A549 treated with ZK216348 at 1 μM for 4 hours (cell line): ENCODE measurements at places on chromosomes 12 and 14. TPM values are rescaled to one million over a fixed set of nuclear protein-coding genes. Genes with fewer than 3 reads are reported as not detected.

The DPPA3 gene
- not detected in 5 replicates for total RNA-seq

The ANKS1B gene
- 0.38 to 1.4 TPM (median 0.45 TPM) in 5 replicates for total RNA-seq

The YEATS4 gene
- total RNA-seq, result 33.4 to 38.0 TPM (median 34.9 TPM) in 5 replicates

The DBX2 gene
- total RNA-seq, result not detected in 5 replicates

The PPP4R4 gene
- 0.06 to 0.58 TPM (median 0.37 TPM) in 5 replicates for total RNA-seq

The MANSC4 gene
- total RNA-seq, result not detected in 5 replicates

The KRT82 gene
- not detected in 5 replicates for total RNA-seq

The MUCL1 gene
- not detected in 5 replicates for total RNA-seq

The SBNO1 gene
- total RNA-seq, result 17.0 to 29.4 TPM (median 24.2 TPM) in 5 replicates
